Activated B cell treated with CpG ODN at 0.5 μM for 24 hours (primary cell): ENCODE measurements at places on chromosomes 2 and 18.

DNA sequence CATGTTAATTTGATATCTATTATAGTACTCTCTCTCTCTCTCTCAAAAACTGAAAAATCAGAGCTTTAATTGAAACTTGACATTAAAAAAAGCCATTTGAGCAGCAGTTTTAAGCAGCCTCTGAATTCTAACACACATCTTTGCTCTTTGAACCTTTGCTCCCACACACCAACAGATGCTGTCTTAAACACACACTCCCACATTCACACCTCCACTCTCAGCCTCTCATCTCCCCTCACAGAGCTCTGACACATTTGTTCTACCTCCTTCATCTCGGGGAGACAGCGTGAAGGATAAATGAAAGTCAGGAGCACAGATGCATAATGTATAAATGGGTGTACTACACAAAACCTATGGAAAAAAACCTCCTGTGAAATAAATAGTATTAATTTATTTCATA is 95.2 kb downstream of the NAB1 start:
- DNase-seq, result no peak

DNA sequence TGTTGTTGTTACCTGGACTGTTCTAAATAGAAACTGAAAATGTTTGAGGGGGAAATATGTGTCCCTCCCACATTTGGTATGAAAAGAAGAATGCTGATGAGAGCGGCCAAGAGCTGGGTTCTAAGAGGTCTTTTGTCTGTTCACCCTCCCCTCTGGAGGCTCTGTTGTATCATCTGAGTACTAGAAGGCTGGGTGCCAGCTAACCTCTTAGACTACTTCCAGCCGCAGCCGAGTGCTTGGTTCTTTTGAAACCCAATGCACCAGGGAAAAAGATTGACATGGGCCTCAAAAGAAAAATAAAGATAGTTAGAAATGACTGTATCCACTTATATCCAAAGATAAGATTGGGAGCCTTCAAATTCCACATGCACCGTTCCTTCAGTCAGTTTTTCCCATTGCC is 255.9 kb downstream of the TXNL1 start:
- no peak for DNase-seq

GRCh38 chr2:109134741-109135358 is 5.8 kb downstream of the SH3RF3 start:
- no peak for DNase-seq

DNA sequence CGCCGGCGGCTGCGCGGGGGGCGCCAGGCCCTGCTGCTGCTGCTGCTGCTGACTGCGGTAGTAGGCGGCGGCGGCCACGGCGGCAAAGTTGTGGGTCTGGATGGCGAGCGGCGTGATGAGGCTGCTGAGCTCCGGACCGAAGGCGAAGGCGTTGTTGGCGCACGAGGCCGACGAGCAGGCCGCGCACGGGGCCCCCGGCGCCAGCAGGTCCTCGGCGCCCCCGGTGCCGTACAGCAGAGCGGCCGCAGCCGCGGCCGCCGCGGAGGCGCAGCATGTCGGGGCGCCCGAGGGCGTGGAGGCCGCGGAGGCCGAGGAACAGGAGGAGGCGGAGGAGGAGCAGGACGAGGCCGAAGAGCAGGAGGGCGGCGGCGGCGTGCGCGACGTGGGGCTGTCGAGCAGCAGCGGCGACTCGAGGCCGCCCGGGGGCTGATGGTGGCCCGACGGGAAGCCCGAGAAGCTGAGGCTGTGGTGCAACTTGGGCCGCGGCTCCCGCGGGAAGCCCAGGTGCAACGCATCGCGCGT is 1.8 kb downstream of the ZFP36L2 start:
- DNase-seq, result no peak

DNA sequence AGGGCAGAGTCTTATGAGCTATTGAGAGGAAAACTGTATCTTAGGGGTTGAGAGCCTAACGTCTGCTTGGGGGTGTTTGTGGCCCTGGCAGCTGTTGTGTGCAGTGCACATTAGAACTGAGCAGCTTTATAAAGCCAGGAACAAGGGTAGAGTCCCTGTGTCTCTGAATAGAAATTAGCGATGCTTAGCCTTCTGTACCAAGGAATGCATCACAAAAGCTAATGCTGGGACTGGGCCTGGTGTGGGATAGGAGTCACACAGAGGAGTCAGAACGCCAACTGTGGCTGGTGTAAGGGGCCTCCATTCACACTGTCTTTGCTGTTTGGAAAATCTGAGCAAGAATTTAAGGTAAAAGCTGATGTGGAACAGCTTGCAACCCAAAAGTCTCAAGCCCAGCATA is 283.2 kb downstream of the SOX11 start:
- DNase-seq, result no peak

DNA sequence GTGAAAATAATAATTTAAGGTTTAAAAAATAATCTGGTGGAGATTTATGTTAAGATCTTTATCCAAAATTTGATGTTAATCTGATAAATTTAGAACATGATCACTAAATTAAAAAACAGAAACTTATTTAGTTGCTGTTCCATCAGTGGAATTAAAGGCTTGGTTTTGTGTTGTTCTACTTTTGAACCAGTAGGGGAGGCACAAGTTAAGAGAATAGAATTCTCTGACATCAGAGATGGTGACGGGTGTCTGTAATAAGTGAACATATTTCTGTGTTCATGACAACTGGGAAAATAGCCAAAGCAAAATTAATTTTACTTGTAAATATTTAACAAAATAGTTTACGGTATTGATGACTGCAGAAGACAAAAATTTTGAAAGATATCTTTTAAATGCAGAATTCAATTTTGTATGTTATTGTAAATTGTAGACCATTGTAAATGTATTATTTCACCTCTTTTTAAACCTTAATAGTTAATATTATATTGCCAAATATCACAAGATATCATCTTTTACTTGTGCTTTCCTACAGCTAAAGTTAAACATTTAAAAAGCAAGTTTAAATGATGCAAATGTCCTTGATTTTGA is 106.0 kb downstream of the UBR3 start:
- no peak for DNase-seq

DNA sequence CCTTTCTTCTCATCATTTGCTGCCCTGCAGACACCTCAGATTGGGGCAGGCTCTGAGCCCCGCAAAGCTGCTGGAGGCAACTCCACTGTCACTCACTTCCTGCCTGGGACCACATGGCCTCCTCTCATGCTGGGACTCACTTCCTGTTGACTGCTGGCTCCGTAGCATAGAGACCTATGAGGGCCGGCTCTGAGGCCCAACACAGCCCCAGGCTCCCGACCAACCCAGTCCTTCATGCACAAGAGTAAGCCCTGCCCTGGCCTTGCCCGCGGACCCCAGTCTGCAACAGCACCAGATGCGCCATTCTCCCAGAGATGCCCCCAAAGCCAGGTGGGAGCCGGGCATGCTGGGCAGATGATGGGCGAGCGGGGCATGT is 55.7 kb downstream of the DNMT3A start:
- DNase-seq, result no peak

DNA sequence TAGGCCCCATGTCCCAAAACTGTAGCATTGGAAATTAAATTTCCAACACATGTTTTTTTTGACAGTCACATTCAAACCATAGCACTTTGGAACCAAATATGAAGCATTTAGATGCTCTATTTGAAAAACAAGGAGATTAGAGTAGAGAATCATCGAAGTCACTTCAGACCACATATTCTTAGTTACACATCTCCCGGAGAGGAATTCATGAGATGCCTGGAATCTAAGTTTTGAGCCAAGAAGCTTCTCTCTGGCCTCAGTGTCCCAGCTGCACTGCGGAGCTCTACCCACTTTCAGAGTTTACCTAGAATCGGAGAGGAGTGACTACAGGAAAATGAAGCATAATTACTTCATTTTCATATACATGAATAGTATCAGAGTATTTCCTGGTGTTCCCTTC is 385.9 kb downstream of the TNS1 start:
- DNase-seq, result no peak

DNA sequence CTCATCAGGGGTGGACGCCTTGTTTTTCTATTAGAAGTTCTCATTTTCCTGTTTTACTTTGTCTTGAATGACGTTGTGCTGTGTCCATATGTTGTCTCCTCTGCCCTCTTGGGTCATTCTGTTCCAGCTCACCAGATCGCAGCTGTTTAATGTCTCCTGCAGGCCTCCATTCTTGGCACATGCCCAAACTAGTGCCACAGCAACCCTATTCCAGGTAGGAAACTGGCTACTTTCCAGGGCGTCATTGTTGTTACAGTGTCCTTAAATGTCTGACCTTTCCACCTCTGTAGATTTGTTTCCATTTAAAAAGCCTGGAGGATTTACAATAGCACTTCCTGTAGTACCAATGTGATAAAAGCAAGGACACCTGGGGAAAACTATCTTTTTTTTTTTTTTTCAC is 500.7 kb downstream of the METTL4 start:
- no peak for DNase-seq
